ENCODE measurements at places on chromosomes 5 and 9.

DNA sequence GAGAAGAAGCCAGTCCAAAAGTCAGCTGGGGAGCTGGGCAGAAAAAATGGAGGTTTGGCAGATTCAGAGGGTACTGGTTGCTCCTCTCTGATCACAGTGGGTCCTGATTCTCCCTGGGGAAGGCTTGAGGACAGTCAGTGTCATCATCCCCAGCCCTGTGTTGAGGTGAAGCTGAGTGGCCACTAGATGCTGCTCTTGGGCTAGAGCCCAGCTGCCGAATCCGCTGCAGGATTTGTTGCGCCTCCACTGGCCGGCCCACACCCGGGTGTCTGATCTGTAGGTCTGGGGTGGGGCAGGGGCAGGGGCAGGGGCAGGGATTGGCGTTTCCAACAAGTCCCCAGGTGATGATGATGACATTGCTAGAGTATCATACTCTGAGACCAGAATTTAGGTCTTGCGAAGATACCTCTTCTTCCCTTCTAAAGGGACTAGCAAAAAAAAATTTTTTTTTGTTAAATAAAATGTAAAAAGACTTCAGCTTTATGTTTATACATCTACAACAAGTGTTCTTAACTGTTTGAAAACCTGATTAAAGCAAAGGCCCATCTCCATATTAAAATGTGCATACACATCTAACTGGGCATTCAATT lies 106.8 kb downstream of the PDE6A start:
- no peak overlapping the region for H3K27ac ChIP-seq
- H3K36me3 ChIP-seq = no peaks in the 10 kb centered on the region
- no peak for DNase-seq
- no peaks in the 10 kb centered on the region for H3K4me1 ChIP-seq
- no peaks in the 10 kb centered on the region for H3K27me3 ChIP-seq

DNA sequence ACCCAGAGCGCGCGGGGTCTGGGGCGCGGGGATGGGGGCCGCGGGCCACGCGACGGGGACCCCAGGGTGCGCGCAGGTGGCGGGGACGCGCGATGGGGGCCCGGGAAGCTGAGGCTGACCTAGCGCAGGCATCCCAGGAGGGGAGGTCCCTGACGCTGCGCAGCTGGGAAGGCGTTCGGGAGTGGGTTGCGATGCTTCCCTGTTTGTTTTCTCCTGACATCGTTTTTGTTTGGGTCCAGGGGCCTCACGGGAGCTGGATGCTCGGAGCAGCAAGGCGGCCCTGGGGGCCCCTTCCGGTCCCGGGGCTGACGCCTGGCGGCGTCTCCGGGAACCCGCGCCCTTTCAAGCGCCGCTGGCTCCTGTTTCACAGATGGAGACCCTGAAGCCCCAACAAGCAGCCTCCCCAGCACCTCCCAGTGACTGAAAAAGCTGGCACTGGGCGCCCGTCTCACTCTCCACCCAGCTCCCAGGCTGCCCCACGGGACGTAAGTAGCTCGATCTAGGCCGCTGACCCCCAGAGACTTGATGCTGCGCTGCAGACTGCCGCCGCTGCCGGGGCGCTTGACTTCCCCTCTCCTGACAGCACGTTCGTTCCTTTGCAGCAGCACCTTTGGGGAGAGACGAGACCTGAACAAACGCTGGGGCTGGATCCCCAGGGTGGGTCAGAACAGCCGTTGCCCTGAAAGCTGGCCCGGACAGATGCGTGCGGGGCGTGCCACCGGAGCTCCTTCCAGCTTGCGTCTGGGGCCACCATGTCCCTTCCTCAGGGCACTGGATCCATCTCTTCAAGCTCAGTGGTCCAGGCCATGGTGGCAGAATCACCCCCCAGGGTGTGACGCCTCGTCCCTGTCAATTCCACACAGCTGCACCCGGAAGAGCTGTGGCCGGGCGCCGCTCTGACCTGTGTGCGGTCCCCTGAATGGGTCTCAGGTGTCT lies 593 bp downstream of the BRD3OS start:
- peaks cover 3% of the 10 kb centered on the region for H3K36me3 ChIP-seq
- H3K4me1 ChIP-seq = peaks cover 4% of the 10 kb centered on the region
- no peak overlapping the region for H3K27ac ChIP-seq
- peak; percentile 43 for DNase-seq
- H3K27me3 ChIP-seq = peaks cover 3% of the 10 kb centered on the region

DNA sequence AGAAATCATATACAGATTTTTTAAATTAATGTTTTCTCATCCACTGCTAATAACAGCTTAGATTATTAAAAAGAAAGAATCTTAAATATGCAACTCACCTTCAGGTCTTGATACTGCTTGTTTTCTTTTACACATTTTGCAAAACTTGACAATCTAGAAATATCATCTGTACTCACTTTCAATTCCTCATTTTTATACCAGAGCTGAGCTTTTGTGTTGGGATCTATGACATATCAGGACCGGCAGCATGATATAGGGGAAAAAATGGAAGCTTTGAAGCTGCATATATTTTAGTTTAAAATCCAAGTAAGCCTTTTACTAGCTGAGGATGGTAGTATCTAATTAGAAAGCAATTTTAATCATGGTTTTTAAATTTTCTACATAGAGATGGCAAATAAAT lies 75.7 kb upstream of the SMARCA2 start:
- H3K4me1 ChIP-seq = no peaks in the 10 kb centered on the region
- H3K27ac ChIP-seq = no peak overlapping the region
- no peak overlapping the region for H3K4me3 ChIP-seq
- no peak for DNase-seq
- no peaks in the 10 kb centered on the region for H3K36me3 ChIP-seq
- H3K27me3 ChIP-seq = peaks cover 5% of the 10 kb centered on the region

DNA sequence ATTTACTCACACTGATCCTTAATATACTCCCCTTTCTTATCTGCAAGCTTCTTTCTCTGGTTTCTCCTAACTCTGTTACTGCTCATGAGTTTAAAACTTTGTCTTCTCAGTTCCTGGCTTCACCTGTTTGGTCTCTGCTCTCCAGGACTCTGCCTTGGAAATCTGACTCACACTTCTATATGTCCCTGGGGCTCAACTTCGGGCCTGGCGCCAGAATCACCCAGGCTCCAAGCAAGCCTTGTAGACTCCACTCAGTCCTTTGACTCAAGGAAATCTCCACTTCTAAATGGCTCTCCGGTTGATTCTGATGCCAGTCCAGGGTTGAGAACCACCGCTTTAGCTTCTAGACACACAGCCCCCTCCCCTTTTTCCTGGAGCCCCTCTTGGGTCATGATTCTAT lies 57.8 kb downstream of the TMC1 start:
- H3K4me3 ChIP-seq = no peak overlapping the region
- H3K4me1 ChIP-seq = peaks cover 43% of the 10 kb centered on the region
- DNase-seq = no peak
- H3K27ac ChIP-seq = no peak overlapping the region
- H3K36me3 ChIP-seq = no peaks in the 10 kb centered on the region
- H3K27me3 ChIP-seq = no peaks in the 10 kb centered on the region

DNA sequence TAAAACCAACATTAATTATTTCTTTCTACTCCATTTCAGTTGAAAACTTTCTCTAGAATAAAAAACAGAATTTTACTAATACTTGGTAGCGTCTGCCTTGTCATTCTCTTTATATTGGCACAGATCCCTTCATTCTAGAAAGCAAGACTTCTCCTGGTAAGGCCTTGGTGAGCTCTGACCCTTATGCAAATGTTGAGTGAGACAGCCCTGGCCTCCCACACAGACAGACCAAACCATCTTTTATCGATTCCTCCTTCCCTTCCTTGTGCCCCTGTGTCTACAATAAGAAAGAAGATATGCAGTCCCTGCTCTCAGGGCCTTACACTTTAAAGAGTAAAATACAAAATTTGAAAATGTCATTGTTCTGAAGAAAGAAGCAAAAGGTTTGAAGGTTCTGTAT lies 262.2 kb downstream of the EFNA5 start:
- no peak overlapping the region for H3K4me3 ChIP-seq
- H3K27ac ChIP-seq = no peak overlapping the region
- DNase-seq = no peak
- peaks cover 17% of the 10 kb centered on the region for H3K27me3 ChIP-seq
- no peaks in the 10 kb centered on the region for H3K36me3 ChIP-seq
- H3K4me1 ChIP-seq = no peaks in the 10 kb centered on the region

DNA sequence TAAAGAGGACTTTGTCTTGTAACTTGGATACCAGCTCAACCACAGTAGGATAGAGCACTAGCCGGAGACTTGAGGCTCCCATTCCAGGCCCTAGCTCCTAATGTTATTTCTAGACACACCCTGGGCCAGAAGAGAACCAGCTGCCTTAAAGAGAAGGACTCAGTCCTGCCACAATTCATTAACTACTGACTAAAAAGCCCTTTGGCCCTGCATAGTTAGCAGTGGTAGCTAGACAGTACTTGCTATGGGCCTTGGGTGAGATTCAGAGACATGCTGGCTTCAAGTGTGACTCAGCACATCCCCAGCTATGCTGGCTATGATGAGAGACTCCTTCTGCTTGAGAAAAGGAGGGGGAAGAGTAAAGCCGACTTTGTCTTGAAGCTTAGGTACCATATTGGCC lies 47.3 kb downstream of the TMEM167A start:
- DNase-seq = no peak
- H3K27ac ChIP-seq = no peak overlapping the region
- no peak overlapping the region for H3K4me3 ChIP-seq
- peaks cover 5% of the 10 kb centered on the region for H3K4me1 ChIP-seq
- no peaks in the 10 kb centered on the region for H3K27me3 ChIP-seq
- no peaks in the 10 kb centered on the region for H3K36me3 ChIP-seq

DNA sequence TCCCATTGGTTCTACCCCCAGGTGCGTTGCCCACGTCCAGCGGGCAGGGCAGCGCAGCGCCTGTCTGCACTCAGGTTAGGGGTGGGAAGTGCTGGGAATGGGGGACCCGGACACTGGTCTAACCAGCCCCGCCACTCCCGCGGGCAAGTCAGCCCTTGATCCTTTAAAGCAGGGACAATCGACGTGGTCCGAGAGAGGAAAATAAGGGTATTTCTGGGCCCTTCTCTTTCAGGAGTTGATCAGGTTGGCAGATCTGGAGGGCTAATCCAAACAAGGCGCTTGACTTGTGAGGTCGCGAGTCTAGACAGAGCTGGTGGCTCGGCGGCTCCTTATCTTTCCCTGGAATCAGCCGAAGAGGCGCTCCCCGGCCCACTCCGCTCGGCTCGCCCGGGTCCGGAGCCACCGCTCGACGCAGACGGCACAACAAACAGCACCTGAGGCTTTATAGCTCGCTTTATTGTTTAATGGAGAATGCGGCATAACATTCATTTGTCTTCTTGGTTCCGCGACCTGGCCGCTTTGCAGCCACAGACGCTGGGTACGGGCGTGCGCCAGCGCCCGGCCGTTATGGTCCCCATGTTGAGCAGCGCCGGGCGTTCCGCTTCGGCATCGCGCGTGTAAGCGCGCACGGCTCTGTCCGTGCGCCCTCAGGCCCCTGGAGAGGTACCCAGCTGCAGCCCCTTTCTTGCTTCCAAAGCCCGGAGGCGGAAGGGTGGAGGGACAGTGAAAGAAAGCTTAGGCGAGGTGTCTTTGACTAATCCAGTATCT lies 15.8 kb downstream of the ISL1 start:
- H3K27ac ChIP-seq = no peak overlapping the region
- DNase-seq = no peak
- H3K4me1 ChIP-seq = no peaks in the 10 kb centered on the region
- peaks cover 44% of the 10 kb centered on the region for H3K27me3 ChIP-seq

DNA sequence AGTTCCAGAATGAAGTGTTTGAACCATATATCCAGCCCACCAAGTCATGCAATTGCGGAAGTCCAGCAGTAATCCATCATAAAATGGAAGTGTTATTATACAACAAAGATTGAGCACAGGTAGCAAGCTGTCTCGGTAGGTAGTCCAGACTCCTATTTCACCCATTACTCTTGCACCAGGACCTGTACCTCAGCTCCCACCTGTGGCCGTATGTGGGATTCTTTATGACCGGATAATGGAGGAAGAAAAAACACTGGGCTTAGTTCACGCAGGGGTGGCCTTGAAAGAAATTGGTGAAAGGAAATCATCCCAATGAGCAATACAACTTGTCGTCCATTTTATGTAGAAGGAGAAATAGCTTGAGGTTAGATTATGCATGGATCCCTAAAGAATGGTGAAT lies 216.3 kb downstream of the ESM1 start:
- peaks cover 37% of the 10 kb centered on the region for H3K27me3 ChIP-seq
- H3K4me1 ChIP-seq = peaks cover 6% of the 10 kb centered on the region
- no peak for DNase-seq
- no peaks in the 10 kb centered on the region for H3K36me3 ChIP-seq
- no peak overlapping the region for H3K27ac ChIP-seq
- no peak overlapping the region for H3K4me3 ChIP-seq

DNA sequence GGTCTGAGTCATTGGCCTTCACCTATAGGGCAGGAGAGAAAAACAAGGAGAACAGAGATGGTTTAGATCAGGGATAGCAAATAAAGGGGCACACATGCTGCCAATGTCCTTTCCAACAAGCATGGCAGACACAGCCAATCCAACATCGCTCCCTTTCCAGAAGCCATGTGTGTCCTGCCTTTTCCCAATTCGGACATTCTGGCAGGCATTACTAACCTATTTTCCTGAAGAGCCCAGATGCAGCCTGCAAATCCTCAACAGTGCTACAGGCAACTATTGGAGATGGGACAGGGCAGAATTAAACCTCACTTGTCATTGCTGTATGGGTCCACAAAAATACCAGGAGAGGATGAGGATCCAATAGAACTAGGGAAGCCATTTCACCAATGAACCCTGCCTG lies 12.8 kb downstream of the PCDH1 start:
- no peak for DNase-seq
- H3K4me3 ChIP-seq = no peak overlapping the region
- no peak overlapping the region for H3K27ac ChIP-seq
- H3K36me3 ChIP-seq = no peaks in the 10 kb centered on the region
- no peaks in the 10 kb centered on the region for H3K4me1 ChIP-seq

- H3K4me3 ChIP-seq = no peak overlapping the region
- peaks cover 49% of the 10 kb centered on the region for H3K36me3 ChIP-seq
- H3K27me3 ChIP-seq = no peaks in the 10 kb centered on the region
- no peak overlapping the region for H3K27ac ChIP-seq
Measured at GRCh38 chr5:80825786-80826460, 134.2 kb upstream of the RASGRF2 start.

DNA sequence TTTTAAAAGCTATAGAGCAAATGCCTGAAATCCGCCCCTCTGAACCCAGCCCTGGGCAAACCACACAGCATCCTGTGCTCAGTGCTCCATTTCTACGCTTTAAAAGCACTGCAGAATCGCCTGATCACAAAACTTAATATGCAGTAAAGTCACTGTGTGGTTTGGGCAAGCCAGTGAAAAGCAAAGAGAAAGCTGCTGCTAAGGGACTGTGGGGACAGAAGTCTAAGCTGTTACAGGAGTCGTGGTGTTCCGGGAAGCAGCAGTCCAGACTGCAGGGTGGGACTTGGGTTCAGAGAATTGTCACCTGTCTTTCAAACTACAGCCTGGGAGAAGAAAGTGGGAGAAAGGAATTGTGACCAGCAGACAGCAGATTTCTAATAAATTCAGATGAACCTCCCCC lies 8.2 kb downstream of the RAPGEF1 start:
- peak overlapping the region; percentile 76 for H3K4me3 ChIP-seq
- peak overlapping the region; percentile 95 for H3K27ac ChIP-seq
- peak; percentile 58 for DNase-seq
- peaks cover 88% of the 10 kb centered on the region for H3K4me1 ChIP-seq
- H3K27me3 ChIP-seq = no peaks in the 10 kb centered on the region
- peaks cover 39% of the 10 kb centered on the region for H3K36me3 ChIP-seq

- no peaks in the 10 kb centered on the region for H3K4me1 ChIP-seq
- DNase-seq = no peak
- H3K36me3 ChIP-seq = no peaks in the 10 kb centered on the region
- no peak overlapping the region for H3K27ac ChIP-seq
- H3K27me3 ChIP-seq = no peaks in the 10 kb centered on the region
- H3K4me3 ChIP-seq = no peak overlapping the region
Measured at GRCh38 chr5:169442403-169442874, 141.1 kb upstream of the SPDL1 start.

GRCh38 chr9:98385751-98386150 lies 130.3 kb upstream of the TBC1D2 start:
- no peaks in the 10 kb centered on the region for H3K36me3 ChIP-seq
- no peak overlapping the region for H3K4me3 ChIP-seq
- no peak overlapping the region for H3K27ac ChIP-seq
- no peak for DNase-seq
- H3K4me1 ChIP-seq = no peaks in the 10 kb centered on the region
